ENCODE measurements at places on chromosomes 1 and 21.

DNA sequence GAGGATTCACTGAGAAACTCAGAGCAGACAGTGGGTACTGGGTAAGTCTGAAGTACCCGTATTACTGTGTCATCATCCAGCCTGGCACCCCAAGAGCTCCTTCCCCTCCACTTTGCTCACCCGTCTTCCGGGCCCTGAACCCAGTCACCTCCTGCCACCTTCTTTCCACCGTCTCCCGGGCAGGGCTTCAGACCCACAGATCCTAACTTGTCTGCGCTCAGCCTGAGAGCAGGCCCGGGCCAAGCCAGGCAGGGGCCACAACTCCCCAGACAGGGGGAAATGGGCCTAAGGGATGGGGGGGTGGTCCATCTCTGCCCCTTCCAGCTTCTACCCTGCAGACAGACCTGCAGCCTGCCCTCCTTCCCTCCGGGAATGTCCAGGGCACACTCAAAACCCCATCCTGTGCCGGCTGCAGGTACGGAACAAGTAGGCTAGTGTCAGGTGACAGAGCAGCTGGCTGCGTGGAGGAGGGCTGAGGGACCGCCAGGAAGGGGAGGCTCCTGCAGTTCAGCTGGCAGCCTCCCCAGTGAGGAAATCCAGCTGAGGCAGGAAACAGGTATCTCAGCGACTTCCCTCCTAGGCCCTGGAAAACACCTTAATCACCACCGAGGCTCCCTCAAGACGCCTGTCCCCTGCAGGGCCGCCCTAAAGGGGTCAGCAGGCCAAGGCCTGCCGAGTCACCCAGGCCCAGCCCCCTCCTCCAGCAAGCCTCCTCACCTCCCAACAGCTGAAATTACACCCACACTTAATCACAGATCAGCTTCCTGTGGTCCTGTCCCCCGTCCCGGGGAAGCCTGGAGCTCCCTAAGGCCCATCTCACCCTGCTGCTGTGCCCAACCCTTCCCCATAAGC lies 3.5 kb downstream of the HSPG2 start:
- no peak for DNase-seq

- DNase-seq = no peak
These were observed 3.6 kb downstream of the ABCA4 start for GRCh38 chr1:94117259-94117851.

DNA sequence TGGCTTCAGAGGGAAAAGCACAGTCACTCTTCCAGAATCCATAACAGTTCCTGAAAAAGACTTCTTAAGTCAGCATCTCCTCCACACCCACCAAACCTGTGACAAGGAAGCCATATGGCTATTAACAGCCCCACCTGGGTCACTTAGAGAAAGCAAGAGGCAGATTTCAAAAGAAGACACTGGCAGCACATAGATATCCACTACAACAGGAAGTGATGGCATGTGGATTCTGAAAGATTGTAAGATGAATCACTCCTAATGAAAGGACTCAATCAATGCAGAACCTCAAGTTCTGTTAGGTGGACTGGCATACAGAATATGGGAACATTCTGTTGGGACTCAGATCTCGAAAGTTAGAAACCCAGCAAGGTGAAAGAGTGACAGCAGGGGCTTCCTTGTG lies 365.9 kb downstream of the TGFB2 start:
- no peak for DNase-seq

GRCh38 chr1:36099681-36100341 lies 11.1 kb downstream of the ADPRS start:
- DNase-seq = peak; percentile 75

DNA sequence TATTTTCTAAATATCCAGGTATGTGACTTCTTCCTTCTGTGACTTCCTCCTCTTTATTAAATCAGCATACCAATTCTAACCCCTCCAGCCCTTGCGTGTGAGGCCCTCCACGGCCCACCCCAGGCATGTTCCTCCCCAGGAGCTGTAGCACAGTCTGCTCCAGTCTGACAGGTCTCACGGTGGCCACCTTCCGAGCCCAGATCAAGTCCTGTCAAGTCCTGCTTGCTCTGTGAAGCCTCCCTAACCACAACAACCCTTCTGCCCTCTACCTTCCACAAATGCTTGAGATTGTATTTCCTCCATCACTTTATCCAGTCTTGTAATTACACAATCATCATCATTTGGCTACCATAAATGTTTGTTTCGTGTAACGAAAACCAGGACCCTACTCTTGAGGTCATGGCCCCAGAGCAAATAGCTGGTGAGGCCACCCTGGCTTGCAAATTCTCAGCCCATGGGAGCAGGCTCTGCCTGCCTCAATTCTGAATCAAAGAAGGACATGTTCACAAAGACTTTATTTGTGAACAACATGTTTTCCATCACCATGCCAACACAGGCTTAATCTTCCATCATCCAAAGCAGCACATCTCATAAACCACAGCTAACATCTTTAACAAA lies 33.0 kb upstream of the S100A7 start:
- DNase-seq = no peak

- no peak for DNase-seq
These were observed 3.4 kb downstream of the CFHR4 start for GRCh38 chr1:196891251-196891650.

DNA sequence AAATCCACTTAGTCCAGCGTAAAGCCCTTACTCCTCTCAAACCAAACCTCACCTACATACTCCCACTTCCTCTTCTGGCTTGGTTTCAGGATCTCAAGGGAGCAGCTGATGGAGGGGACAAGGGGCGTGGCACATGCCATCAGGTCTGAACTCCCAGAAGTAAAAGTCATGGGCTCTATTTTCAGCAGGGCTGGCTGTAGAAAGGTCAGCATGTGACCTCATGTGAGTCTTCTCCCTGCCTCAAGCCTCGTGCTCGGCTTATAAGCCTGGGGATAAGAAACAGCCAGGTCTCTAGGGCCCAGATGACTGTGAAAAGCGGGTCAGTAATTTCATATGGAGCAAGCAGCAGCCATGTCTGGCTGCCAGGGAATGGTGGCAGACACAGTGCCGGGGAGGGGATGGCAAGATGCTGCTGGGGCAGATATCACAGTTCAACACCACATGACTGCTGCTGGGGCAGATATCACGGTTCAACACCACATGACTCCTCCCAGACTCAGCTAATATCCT lies 227.9 kb downstream of the KCNH1 start:
- no peak for DNase-seq

DNA sequence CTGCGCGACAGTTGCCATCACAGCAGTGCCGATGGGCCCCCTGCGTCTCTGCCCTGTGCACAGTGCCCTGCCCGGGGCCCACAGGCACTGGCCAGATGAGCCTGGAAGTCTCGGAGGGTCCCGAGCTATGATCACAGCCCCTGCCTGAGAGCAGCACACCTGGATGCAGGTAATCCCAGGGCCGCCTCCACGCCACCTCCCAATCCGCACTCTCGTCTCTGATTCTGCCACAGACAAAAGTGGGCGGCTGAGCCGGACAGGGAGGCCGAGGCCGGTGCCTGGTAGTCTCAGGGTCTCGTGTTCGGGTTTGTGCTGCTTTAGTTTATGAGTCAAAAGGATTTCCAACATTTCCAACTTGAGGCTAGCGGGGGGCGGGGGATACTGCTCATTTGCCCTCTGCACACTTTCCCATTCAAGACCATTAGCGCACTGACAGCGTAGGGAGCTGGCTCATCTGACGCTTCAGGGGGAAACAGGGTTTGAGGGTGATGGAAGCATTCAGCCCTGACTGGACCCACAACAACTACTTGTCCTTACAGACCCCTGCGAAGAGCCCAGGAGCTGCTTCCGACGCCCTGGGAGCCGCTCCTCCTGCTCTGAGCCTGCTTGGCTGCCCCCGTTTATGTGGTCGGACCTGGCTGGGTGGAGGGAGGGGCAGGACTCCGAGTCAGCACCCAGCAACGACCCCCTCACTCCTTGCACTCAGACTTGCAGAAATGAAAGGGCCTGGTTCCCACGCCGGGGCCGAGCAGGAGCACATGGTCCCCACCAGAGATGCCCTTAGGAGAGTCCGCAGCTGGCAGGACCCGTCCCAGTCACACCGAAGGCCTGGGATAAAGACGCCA lies 1.8 kb upstream of the TTC34 start:
- no peak for DNase-seq

Measured in 8988T (cell line).